ENCODE measurements at places on chromosomes 13 and 19. TPM values are rescaled to one million over a fixed set of nuclear protein-coding genes. Genes with fewer than 3 reads are reported as not detected.

DNA sequence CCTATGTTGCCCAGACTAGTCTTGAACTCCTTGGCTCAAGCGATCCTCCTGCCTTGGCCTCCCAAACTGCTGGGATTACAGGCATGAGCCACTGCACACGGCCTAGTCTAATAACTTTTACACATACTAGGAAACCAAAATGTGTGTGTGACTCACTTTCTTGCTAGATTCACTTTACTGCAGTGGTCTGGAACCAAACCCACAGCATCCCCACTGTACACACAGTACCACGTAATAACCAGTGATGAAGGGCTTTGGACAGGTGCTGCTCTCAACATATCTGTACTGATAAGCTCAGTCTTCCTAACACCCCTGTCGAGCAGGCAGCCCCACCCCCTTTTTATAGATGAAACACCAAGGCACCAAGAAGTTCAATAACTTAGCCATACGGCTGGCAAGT is 5.1 kb downstream of the DNMT1 start:
- no peak for DNase-seq

DNA sequence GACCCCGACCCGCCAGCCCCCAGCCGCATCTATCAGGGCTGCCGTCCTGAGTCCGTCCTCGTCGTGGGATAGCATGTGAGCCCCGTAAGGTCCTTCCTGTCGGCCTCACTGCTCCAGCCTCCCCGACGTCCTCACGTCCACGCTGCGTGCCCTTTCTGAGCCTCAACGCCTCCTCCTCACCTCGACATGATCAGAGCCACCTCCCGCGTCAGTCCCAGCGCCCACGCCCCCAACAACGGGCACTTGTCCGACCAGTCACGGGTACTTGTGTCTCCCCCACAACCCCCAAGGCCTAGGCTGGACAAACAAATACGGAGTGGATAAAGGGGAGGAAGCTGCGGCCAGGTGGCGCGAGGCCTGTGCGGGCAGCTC is 665 bp downstream of the ZNF497 start:
- peak; percentile 90 for DNase-seq

- peak; percentile 60 for DNase-seq
These were observed 16.5 kb downstream of the MAU2 start for GRCh38 chr19:19337120-19337519.

DNA sequence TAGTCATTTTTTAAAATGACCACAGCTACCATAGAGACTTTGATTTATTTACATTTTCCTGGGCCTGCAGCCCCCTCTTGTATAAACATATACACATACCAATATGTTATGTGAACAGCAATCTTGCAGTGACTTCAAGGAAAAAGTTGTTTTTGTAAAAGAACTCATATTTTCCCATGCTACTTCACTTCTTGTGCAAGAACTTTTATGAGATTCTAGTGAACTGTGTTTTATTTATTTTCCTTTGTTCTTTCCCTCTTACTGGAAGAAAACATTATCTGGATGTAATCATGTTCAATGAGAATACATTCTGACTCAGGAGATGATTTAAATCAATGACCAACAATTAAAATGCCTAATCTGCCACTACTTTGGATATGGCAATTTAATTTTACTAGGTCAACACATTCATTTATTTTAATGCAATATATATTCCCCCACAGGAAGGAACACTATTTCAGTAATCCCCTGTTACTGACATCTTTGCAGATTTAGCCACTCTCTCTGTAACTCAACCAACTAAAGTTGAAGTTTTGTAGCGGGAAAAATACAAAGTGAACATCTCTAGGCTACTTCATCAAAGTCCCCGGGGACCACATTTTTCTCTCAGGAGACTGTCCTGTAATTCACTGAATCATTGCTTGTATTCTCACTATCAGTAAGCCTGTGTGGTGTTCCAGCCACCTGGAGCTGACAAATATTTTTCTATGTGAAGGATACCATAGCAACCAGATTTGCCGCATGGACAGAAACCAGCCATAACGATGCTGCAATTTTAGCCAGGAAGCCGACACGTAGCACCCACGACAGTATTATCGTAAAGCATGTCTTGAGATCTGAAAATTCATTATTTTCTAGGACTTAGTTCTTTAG is 90.5 kb downstream of the STARD13 start:
- DNase-seq = no peak

DNA sequence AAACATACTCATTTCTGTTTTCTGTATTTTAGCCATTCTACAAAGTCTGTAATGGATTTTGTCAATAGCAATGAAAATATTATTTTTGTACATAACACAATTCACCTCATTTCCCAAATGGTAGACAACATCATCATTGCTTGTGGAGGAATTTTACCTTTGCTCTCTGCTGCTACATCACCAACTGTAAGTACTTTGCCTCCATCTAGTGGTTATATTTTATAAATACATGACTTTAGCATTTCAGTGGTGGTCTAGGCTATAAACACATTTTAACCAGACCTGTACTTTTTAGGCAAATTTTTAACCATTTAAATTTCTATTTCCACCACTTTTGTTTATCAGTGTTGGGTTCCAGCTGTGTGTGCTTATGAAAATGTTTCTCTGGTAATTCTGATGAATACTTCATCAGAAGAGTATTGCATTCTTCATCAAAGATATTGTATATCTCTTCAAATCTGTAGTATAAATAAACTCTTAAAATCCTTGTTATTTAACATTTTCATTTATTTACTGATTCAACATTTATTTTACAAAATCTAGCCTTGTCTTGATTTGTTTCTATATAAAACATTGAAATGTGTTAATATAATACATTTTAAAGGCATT is 222.4 kb downstream of the NBEA start:
- peak; percentile 1 for DNase-seq

DNA sequence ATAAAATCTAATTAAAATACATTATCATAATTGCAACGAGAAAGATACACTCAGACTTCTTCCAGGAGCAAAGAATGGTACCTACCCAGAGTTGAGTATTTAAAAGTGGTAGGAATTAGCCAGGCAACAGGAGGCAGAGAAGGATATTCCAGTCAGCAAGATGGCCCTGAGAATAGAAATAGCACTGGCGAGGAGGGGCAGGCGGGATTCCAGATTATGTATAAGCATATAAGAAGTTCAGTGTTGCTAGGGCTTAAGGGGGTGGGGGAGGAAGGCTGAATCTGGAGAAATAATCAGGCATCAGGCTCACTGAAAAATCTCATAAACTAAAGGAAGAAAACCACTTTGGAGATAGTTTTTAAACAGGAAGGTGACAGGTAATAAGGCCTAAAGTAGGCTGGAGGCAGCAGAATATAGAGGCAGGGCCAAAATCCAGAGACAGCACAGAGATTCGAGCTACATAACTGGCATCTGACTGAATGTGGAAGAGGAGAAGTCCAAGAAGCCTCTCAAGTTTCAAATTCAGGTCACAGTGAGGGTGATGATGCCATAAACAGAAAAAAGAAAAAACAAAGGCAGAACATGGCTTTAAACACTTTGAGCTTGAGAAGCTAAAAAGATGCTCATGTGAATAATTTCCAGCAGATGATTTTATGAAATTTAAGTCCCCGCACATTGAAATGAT is 7.5 kb downstream of the KPNA3 start:
- no peak for DNase-seq

GRCh38 chr19:18718015-18718526 is 34.6 kb downstream of the CRTC1 start:
- no peak for DNase-seq

GRCh38 chr13:90502153-90502552 is 845.3 kb upstream of the MIR17HG start:
- no peak for DNase-seq

- peak; percentile 98 for DNase-seq
These were observed 1.5 kb downstream of the KMT5C start for GRCh38 chr19:55341171-55341588.

DNA sequence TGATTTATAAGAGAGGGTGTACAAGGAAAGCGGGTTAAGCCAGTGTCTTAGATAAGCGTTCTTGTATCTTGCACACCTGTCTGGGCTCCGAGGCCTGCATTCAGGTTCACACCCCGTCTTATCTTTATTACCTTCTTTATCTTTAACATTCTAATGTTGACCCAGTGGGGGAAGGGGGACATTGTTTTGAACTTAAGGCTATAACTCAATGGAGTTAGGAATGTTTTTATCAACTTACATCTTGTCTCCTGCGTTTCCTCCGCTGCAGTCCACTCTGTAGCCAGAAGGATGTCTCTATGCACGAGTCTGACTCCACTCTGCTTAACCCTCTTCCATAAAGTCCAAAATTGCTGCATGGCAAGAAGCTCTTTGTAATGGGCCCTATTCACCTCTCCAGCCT is 71.2 kb downstream of the FGF9 start:
- no peak for DNase-seq

DNA sequence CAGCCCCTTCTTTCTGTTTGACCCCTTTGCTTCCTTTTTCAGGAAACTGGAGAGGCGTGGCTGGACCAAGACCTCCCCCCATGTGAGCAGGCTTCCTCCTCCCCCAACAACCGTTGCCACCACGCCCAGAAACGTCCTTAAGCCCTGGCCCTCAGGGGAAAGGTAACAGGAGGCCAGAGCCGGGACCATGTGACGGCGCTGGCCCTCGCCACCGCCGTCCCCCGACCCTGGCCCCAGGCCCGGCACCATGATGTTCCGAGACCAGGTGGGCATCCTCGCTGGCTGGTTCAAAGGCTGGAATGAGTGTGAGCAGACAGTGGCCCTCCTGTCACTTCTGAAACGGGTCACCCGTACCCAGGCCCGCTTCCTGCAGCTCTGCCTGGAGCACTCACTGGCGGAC is 14.4 kb downstream of the SAMD4B start:
- peak; percentile 31 for DNase-seq

GRCh38 chr19:49605605-49606004 is 14.6 kb downstream of the PRR12 start:
- no peak for DNase-seq

DNA sequence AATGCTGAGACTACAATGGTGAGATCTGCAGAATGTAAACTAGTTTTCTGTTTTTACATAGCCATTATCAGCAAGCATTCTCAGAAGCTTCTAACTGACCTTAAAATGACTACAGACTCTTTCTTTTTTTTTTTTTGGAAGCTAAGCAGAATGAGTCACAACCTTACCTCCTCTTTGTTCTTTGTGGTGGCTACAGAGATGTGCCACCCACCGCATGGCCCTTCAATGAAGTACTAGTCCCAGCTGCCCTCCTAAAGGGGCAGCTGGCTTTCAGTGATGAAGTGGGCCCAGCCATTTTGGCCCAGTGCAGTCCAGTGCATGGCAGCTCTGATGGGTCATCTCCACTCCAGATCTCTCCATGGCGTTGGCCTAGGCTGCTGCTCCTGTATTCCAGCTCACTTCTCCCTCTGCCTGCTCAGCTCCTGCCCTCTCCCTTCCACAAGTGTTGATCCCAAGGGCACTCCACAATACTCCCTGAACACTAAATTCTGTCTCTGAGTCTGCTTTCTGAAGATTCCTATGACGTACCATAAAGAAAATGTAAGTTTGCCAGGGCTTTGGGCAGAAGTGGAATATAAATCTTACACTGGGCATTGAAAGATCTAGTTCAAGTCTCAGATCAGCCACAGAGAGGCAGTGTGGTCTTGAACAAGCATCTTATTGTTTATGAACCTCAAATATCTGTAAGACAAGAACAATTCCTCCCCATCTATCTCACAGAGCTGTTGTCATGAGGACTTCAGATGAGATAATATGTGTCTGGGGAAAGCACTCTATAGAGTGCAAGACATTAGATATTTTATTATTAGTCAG is 85.6 kb downstream of the RXFP2 start:
- no peak for DNase-seq

GRCh38 chr19:3343619-3344502 is 22.5 kb upstream of the NFIC start:
- peak; percentile 94 for DNase-seq

- peak; percentile 91 for DNase-seq
These were observed 7.1 kb upstream of the NFIC start for GRCh38 chr19:3359015-3359918.

DNA sequence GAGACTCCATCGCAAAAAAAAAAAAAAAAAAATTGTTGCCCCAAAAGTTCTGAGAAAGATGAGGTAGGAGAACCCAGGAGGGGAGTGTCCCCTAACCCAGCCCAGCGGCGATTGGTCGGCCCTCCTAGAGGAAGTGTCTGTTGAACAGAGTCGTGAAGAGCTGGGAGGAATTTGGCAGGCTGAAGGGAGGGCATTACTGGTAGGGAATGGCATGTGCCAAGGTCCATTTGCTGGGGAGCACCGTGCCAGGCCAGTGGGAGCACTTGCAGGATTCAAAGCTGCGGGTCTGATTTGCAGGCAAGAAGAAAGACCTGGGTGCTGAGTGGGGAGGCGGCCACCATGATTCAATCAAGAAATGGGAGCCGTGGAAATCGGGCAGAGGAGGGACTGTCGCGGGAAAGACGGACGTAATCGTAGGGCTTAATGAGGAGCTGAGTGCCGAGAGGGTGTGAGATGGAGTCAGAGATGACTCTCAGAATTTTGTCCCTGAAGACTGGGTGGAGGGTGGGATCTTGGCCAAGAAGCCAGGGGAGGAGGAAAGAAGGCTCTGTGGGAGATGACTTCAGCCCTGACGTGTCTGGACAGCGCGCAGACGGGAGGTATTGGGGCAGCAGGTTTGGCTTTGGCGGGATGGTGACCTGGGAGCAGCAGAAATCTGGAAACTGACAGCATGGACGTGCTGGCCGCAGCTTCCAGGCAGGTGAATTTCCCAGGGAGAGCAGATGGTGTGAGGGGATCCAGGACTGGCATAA is 15.4 kb downstream of the CERS4 start:
- peak; percentile 8 for DNase-seq

GRCh38 chr19:55528030-55528803 is 8.7 kb downstream of the SBK2 start:
- DNase-seq = peak; percentile 58

DNA sequence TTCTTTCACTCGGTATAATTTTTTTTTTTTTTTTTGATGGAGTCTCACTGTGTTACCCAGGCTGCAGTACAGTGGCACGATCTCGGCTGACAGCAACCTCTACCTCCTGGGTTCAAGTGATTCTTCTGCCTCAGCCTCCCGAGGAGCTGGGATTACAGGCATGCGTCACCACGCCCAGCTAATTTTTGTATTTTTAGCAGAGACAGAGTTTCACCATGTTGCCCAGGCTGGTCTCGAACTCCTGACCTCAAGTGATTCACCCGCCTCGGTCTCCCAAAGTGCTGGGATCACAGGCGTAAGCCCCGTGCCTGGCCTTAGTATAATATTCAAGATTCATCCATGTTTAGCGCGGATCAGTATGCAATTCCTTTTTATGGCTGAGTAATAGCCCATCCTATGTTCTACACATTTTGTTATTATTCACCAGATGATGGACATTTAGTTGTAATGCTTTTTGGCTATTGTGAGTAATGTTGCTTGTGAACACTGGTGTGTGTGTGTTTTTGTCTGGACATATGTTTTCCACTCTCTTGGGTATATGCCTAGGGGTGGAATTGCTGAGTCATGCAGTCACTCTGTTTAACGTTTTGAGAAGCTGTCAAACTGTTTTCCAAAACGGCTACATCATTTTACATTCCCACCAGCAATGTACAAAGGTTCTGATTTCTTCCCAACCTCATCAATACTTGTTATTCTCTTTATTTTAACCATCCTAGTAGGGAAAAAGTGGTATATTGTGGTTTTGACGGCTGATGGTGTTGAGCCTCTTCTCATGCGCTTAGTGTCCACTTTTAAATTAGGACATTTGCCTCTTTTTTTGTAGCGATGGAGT is 22.9 kb downstream of the PLEKHF1 start:
- DNase-seq = no peak

GRCh38 chr13:82947683-82948082 is 934.6 kb downstream of the SLITRK1 start:
- no peak for DNase-seq

- DNase-seq = no peak
These were observed 11.9 kb upstream of the GGACT start for GRCh38 chr13:100600461-100600860.

The ZNF576 gene
- total RNA-seq = 12.3 TPM

The CEACAM16 gene
- not detected for total RNA-seq

The KLC3 gene
- total RNA-seq = 1.8 TPM

The SELENOV gene
- total RNA-seq = 3.1 TPM

The WDR18 gene
- total RNA-seq = 140 TPM

The PRTN3 gene
- total RNA-seq = 0.66 TPM

The CYP2A6 gene
- not detected for total RNA-seq
